ENCODE measurements at places on chromosomes 7 and 10.

DNA sequence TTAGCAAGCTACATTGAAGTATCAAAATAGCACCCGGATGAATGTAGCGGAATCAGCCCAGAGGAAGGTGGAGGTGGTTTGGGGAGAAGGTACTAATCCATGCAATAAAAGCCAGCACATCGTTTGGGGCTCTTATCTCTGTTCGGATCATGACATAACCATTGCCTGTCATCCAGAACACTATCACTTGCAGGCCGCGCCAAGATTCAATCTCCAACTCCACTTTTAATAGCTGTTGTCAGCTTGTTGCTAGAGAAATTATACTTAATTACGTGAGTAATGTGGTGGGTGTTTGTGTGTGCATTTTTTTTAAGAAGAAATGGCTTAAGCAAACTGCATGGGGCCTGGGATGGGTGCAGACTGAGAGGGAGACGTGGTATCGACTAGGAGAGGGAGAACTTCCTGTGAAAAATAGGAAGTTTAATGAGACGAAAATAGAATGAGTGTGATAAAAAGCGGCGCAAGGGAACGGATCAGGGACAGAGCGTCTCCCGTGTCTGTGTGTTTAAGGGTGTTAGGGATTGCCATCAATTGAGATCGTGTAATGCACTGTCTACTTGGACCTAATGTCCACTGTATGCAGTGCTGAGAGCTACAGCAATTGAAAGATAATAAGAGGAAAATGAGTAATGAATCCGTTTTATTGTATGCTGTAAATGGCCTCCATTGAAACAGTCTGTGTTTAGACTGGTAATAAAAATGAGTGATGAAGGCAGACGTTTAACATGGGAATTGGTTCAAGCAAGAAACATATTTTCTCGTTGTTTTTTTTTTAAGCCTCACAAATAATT lies 27.6 kb upstream of the SFMBT2 start:
- DNase-seq, result no peak

GRCh38 chr10:28302012-28302637 lies 739 bp downstream of the MPP7 start:
- DNase-seq, result no peak

GRCh38 chr10:24915304-24915703 lies 37.1 kb downstream of the PRTFDC1 start:
- no peak for DNase-seq

GRCh38 chr7:38178695-38179344 lies 775 bp downstream of the STARD3NL start:
- DNase-seq, result peak; percentile 26

DNA sequence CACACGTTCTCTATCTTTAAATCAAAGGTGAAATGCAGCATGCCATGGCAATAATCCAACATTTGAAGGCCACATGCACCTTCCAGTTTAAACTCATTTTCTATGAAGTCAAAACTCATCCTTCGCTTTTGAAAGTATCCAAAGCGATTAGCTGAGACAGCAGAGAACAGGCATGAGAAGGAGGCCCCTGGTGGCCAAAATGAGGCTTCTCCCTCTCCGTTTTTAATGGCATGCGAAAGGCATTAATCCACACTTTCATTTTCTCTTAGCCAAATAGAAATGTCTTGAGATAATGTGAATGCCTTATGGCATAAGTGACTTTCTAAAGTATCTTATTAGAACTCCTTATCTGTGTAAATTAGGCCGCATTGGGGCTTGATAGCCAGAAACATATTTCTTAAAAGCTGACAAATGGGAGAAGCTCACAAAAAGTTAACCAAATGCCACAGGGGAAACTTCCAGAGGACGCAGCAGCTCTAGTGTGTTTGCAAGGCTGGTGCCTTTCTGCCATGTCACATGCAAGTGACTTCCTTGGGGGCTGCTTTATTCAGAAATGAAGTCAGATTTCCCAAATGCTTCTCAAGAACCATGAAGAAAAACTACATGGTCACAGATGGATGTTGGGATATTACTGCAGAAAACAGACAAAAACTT lies 1189.6 kb downstream of the SORCS1 start:
- DNase-seq, result no peak

- DNase-seq, result no peak
Measured at GRCh38 chr10:114239994-114240345, 916 bp downstream of the VWA2 start.

GRCh38 chr7:166338-167060 lies 25.9 kb upstream of the FAM20C start:
- DNase-seq, result no peak

Data from CD4-positive, alpha-beta T cell treated with Interleukin-6 at 100 ng/mL for 8 hours (primary cell).